Pulmonary artery endothelial cell (primary cell): ENCODE measurements at places on chromosomes 16 and 17. TPM values are rescaled to one million over a fixed set of nuclear protein-coding genes. Genes with fewer than 3 reads are reported as not detected.

Gene UMOD
- total RNA-seq = not detected in 2 replicates

Gene ITGAD
- total RNA-seq = not detected in 2 replicates

Gene PHOSPHO1
- total RNA-seq = 0.07 and 0.18 TPM in 2 replicates

Gene DPEP1
- 0.07 and 0.39 TPM in 2 replicates for total RNA-seq

Gene KRT40
- not detected in 2 replicates for total RNA-seq

Gene GPS2
- total RNA-seq = 24.8 and 41.6 TPM in 2 replicates

Gene NPB
- 0.11 and 0.20 TPM in 2 replicates for total RNA-seq

Gene GPR142
- not detected in 2 replicates for total RNA-seq
